ENCODE measurements at places on chromosomes 12 and 14.

DNA sequence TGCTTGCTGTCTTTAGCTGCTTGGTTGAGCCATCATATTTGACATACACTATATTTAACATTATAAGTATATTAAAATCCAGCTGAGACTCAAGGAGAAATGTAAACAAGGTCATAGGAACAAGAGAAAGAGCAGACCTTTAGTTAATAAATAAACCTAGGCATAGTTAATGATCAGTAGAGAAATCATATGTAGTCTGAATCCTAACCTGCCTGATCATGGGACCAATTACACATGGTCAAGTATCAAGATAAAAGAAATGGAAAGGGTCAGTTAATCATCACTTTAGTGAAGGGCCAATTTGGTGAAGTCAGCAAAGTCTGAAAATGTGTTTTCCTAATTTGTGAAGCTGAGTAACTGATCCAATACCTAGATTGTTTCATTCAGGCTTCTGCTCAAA lies 7.5 kb downstream of the RNF212B start:
- DNase-seq, result no peak

DNA sequence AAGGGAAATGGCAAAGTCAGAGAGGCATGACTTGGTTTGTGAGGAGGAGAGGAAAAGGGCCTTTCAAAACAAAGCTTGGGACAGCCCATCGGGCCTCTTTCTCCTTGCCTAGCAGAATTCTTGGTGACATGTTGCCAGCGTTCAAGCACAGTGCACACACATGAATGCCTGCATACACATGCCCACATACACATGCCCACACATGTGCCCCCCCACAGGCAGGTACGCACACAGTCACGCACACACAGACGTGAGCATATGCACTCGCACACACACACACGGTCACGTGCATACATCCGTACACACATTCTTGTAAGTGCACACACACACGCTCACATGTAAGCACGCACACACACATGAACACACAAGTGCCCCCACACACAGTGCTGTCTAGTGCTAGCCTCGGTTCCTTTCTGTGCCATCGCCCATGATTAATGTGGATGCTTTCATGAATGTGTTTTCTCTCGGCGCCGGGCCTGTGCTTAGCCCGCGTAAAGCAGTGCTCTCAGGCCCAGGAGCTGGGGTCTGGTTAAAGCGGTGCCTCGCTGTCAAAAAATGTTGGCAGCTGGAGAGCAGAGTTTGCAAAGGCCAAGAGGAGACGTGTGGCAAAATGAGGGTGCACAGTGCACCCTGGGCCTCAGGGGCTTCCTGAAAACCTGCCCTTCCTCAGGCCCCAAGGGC lies 328.8 kb upstream of the DIO3 start:
- DNase-seq, result no peak

DNA sequence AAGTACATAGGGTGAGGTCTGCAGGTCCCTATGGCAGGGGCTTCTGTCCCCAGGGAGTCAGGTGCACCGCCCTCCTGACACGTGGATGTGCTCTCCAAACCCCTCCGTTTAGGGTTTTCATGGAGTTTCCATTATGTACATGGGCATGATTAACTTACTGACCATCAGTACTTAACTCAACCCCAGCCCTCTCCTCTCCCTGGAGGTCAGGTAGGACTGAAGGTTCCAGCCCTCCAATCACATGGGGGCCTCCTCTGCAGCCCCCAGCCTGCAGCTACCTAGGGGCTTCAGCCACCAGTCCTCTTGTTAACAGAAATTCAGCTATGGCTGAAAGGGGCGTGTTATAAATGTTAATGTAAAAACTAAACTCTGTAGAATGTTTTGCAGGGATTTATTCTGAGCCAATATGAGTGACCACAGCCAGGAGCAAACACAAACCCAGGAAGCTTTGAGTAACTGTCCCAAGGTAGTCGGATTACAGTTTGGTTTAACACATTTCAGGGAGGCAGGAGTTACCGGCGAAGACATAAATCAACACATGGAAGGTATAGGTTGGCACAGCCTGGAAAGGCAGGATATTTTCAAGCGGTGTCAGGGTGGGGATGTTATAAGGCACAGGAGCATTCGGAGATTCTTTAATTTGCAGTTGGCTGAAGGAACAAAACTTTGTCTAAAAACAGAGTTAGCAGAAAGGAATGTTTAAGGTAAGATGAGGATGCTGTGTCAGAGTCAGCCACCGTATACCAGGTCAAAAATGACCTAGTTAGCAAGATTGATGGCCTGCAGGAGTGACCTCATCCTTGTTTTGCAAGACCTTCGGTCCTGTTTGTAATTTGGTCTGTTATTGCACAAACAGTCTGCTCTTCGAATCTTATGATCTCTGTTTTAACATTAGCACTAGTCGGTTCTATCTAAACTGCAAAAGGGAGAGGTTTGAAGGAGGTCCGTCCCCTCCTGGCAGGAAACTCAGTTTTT lies 75.2 kb downstream of the TNFAIP2 start:
- DNase-seq, result no peak

DNA sequence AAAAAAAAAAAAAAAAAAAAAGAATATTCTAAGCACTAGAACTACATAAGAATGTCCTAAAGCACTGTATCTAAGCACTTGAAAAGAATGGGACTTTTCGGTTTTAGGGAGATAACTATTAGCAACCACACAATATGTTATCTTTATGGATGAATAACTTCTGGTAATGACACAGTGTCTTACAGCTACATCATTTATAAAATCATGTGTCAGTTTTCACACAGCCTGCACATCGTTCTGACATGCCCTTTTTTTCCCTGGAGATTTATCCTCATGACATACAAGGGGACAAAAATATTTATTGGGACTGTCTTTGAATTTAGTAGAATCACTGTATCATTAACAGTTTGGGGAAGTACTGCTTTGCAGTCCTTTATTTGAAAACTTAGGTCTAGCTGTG lies 17.3 kb downstream of the TMEM19 start:
- no peak for DNase-seq

GRCh38 chr12:130086797-130087196 lies 75.5 kb upstream of the FZD10 start:
- DNase-seq, result no peak

DNA sequence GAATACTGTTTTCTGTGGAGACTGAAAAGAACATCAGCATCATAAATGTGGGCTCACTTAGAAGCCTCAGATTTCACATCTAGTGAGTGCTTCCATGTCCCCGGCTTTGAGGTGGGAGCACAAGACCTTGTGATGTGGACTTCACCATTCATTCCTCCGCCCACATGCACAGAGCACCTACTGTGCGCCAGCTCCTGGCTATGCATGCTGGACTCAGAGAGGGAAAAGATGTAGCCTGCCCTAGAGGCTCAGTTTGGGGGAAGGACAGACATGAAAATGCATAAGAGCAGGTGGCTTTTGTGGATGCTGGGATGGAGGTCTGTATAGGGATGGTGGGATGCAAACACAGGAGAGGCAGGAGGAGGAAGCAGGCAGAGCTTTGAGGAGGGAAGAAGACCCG lies 65.0 kb downstream of the SERPINA3 start:
- DNase-seq, result no peak

DNA sequence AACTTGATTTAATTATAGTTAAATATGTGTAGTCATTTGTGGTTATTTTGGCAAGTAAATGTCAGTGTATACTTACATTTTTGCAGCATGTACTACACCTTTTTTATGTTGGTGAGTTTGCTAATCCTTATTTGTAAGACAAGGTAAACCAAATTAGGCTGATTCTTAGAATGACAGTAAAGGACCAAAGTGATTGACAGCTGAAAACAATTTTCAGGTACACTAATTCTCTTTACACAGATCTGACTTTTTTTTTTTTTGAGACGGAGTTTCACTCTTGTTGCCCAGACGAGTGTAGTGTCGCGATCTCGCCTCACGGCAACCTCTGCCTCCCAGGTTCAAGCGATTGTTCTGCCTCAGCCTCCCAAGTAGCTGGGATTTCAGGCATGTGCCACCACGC lies 8.4 kb downstream of the SLC25A3 start:
- no peak for DNase-seq

DNA sequence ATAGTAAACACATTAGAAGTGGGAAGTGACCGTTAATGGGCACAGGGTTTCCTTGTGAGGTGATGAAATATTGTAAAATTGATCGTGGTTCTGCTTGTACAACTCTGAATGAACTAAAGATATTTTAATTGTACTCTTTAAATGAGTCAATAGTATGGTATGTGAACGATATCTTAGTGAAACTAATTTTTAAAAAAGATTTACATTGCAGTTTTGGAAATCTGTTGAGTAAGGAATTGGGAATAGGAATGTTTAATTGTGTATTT lies 1.7 kb downstream of the ZNF410 start:
- no peak for DNase-seq

DNA sequence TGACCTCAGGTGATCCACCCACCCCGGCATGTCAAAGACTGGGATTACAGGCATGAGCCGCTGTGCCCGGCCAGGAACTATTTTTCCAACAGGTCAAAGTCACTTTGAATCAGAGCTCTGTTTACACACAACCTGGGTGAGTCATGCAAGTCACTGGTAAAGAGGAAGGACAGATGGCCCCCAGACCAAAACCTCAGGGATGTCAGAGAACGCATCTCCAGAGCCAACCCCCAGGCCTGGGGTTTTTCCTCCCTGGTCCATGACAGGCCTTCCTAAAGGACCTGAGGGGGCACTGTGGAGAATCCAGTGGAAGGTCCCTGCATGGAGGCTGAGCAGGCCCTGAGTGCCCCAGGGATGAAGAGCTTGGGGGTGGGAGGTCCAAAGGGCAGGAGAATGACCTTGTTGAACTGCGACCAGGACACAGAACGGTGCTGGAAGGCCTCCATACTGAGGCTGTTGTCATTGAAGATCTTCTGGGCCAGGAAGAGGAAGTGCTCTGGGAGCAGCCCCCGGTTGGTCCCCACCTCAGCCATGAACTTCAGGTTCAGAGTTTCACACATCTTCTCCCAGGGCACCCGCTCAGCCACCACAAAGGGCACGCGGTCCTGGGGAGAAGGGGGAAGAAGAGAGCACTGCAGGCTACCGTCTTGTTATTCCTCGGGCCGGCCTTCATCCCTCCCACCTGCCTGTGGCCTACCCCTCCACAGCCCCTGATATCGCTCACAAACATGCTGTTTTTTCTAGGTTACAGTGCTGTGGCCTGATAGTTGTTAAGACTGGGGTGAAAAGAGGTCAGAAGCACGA lies 9.1 kb downstream of the STAT6 start:
- DNase-seq, result no peak

GRCh38 chr14:67846029-67846610 lies 26.5 kb downstream of the RAD51B start:
- DNase-seq, result no peak

GRCh38 chr12:14394317-14395073 lies 29.0 kb downstream of the ATF7IP start:
- peak; percentile 70 for DNase-seq

DNA sequence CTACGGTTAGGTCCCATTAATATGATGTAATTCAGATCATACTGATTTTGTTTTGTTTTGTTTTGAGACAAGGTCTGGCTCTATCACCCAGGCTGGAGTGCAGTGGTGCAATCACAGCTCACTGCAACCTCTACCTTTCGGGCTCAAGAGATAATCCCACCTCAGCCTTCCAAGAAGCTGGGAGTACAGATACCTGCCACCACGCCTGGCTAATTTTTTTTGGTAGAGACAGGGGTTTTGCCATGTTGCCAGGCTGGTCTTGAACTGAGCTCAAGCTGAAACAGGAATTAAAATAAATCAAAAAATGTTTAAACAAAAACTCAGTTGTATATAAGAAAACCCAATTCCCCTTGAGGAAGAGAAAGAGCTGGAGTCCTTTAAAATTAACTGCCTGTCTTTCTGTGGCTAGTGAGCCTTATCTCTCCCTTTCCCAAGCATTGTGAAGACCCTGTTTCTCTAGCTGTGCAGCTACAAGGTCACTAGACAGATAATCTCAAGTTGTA lies 17.7 kb upstream of the ANAPC7 start:
- no peak for DNase-seq

DNA sequence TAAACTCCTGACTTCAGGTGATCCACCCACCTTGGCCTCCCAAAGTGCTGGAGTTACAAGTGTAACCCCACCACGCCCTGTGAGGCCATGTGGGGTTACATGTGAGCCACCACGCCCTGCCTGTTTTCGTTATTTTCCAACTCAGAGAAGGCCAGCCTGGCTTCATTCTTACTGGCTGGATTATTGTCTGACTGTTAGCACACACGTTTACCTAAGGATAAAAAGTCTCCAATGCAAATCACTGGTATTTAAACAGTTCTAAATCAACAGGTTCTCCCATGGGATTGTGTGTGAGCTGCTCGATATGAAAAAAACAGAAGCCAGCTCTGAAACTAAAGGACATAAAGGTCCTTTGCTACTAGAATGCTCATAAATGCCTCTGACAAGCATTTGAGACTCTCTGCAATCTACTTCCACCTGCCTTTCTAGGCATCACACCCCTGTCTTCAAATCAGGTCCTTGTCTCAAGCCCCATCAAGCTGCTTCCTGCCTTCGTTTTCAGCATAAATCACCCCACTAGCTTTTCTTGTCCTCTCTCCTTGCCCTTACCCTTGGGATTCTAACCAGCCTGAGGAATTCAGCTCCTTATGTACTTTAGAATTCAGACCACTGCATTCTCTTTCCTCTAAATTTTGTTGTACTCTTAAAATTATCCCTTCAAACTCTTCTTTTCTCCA lies 265.0 kb downstream of the DUSP6 start:
- no peak for DNase-seq

GRCh38 chr12:27595231-27595642 lies 71.2 kb downstream of the PPFIBP1 start:
- DNase-seq, result peak; percentile 69

DNA sequence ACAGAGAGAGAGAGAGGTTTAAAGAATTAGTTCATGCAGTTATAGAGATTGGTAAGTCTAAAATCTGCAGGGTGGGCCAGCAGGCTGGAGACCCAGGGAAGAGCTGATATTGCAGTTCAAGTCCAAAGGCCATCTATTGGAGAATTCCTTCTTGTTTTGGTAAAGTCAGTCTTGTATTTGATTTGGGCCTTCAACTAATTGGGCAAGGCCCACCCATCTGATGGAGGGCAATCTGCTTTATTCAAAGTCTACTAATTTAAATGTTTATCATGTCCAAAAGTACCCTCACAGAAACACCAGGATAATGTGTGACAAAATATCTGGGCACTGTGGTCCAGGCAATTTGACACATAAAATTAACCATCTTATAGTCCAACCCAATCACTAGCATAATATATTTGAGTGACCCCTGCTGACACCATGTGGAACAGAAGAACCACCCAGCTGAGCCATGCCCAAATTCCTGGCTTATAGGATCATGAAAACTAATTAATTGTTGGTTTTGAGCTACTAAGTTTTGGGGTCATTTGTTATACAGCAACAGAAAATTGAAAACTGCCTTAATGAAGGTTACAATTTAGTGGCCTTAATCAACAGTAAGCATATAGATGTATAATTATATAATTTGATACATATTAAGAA lies 109.1 kb upstream of the PLXNC1 start:
- DNase-seq, result no peak

- DNase-seq, result no peak
These were observed 18.6 kb upstream of the PRKAB1 start for GRCh38 chr12:119649202-119649808.

- no peak for DNase-seq
These were observed 10.0 kb downstream of the UBE3B start for GRCh38 chr12:109487181-109488050.

GRCh38 chr14:89013698-89014568 lies 189.5 kb downstream of the TTC8 start:
- no peak for DNase-seq

GRCh38 chr14:70893858-70894291 lies 13.4 kb upstream of the PCNX1 start:
- no peak for DNase-seq

Data from retinal pigment epithelial cell (primary cell).